ENCODE measurements at places on chromosomes 3 and 15. TPM values are rescaled to one million over a fixed set of nuclear protein-coding genes. Genes with fewer than 3 reads are reported as not detected.

The PPM1L gene
- total RNA-seq: 3.5 TPM

The FBXO40 gene
- total RNA-seq: not detected

The BLM gene
- total RNA-seq: 71.9 TPM

The PLSCR4 gene
- not detected for total RNA-seq

The RETNLB gene
- total RNA-seq: not detected

The EMC7 gene
- 39.5 TPM for total RNA-seq

The TMC3 gene
- not detected for total RNA-seq

The CDHR4 gene
- total RNA-seq: 0.32 TPM

The FILIP1L gene
- 0.09 TPM for total RNA-seq

The IL16 gene
- total RNA-seq: 25.9 TPM

The CCR8 gene
- total RNA-seq: 0.36 TPM

The C3orf70 gene
- 0.06 TPM for total RNA-seq

The TRIM42 gene
- total RNA-seq: not detected

DNA sequence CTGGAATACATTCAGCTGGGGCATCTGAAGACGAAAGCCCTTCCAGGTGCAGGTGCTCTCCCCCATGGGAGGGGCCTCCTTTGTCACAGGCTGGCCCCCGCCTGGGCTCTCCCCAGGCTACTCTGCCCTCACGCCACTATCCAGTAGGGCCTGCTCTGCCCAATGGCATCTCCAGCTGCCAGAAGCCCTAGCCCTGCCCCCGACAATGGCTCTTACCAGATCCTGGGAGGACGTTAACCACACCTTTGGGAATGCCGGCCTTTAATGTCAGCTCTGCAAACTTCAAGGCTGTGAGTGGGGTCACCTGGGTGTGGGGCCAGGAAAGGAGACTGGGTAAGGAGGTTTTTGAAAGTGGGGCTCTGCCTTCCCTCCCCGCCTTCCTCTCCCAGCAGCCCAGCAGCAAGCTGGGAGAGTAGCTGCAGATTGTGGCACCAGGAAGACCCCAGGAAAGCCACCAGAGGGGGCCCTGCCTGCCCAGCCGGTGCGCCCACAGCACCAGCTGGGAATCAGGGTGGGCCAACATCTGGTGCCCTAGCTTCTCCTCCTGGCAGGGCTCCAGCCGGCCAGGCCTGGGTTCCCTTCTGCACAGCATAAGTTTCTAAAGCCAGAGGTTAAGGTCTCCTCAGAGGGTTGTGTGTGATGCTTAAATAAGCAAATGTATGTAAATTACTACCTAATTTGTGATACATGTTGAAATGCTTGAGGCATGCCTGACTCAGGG is 40.4 kb upstream of the SLC41A3 start:
- no peak for DNase-seq

- no peak for DNase-seq
These were observed 43.7 kb upstream of the CD47 start for GRCh38 chr3:108134555-108134880.

DNA sequence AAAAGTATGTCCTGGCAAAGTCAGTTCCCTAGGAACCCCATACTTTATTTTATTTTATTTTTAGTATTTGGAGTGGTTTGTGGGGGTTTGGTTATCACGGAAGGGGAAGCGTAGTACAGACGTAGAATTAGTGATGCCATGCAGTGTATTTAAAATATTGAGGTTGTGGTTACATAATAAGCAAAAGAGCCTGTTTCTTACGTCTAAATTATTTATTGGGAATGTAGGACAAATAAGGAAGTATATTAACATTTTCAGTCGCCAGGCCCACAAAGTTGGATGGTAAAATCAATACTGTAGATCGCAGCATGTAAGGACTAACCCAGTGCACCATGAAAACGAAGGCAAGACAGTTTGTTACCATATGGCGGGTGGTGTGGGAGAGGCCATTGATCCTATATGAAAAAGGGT is 558 bp downstream of the DTWD1 start:
- no peak for DNase-seq

DNA sequence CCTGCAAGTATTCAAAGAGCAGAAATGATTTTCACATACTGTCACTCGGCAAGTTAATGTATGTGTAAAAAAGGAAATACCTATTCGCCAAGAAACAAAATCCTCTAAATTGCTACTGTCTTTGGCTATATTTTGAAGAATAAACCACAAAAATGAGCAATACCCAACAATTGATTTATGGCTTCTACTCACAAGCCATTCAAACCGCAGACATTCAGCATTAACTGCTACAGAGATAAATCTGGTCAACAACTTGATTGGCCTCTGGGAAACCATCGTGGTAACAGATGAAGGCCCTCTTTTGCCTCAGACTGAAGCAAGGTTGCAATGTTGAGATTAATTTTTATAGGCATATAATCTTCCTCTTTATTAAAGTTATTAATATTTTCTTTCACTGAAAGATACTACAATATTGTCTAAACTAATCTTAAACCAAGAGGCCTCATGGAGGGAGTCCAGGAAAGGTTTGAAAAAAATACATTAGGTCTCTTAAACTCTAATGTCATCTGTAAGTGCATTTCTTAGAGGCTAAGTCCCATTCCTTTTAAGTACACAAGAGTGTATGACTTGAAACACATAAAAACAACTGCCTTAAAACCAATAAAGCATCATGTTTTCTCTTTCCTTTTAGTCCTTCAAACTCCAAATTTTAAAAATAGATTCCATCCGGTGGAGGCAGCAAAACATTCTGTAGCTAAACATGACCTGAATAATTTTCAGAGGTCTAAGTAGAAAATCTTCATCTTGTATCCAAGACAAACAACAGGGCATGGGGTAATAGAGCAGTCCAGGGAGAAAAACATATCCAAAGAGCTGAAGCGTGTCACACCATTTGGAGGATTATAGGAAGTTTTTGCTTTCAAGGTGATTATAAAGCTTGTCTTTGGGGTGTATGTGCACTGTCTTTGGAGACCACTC is 162.4 kb upstream of the TGFBR2 start:
- DNase-seq: no peak

GRCh38 chr3:101351829-101352228 is 31.5 kb upstream of the IMPG2 start:
- no peak for DNase-seq

GRCh38 chr15:57146506-57147201 is 228.2 kb downstream of the TCF12 start:
- DNase-seq: no peak

DNA sequence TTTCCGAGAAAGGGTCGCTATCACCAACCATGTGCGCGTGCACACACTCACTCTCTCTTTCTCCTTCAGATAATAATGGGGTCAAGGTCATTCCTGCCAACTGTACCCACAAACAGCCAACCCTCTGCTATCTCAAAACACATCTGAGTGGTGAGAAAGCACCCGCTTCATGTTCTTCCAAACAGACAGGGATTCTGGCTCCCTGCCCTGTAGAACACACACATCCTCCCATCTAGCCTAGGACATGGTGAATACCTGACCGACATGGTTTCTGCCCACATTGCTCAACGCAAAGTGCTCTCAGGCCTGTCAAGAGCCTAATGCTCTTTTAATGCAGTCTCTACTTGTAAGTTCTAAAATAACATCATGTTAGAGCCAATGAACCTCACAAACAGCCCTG is 302.2 kb downstream of the FOXP1 start:
- DNase-seq: no peak

- DNase-seq: no peak
These were observed 77.7 kb downstream of the SLMAP start for GRCh38 chr3:57833763-57834162.

DNA sequence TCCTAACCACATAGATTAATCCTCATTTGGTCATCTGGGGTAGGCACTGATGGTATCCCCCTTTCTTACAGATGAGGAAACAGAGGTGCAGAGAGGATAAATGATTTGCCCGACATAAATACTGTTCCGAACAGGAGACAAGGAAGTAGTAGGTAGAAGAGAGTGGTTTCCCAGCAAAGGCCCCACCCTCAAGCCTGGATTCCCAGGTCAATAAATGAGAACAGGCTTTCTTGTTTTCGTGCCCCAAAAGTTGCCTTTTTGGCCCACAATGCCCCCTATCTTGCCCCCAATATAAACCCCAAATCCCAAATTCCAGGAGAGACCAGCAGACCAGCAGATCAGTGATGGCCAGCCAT is 125.5 kb upstream of the PRR20G start:
- DNase-seq: no peak

DNA sequence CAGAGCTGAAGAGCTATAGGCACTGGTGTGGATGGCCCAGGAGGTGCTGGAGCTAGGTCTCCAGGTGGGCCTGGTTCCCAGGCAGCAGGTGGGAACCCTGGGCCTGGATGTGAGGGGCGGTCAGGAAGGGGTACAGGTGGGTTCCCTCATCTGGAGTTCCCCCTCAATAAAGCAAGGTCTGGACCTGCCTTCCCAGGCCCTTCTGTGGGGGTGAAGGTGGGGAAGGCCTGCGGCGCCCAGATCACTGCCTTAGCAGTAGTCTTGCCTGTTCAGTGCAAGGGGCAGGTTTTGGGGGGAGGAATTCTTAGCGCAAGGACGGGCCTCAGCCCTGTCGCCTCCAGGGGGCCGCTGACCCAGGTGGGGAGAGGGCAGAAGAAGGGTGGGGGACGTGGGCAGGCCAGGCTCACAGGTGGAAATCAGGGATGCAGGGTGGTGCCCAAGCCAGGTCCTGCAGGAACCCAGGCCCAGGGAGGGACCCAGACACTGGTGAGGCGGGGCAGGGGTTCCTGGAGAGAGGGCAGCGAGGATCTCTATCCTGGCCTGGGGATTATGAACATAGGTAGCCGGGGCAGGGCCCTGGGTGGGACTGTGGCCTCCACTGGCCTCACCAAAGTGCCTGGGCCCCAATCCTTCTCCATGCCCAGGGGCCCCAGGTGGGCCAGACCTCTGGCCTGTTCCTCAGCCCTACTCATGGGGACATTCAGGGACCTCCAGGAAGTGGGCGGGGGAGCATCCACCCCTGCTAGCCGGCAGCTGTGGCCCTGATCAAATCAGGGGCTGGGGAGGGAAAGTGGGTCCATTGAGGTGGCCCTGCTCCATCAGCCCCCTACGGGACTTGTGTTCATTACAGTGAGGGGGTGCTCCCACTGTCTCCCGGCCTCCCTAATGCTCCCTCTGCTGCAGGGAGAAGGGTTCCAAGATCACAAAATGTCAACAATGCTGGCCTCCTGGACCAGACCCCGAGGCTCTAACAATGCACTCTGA is 25.3 kb downstream of the HDAC11 start:
- DNase-seq: no peak

GRCh38 chr3:125146626-125147490 is 65.7 kb downstream of the SLC12A8 start:
- DNase-seq: no peak

- DNase-seq: no peak
These were observed 34.6 kb downstream of the CRABP1 start for GRCh38 chr15:78374436-78375393.

GRCh38 chr3:78569804-78570203 is 1198.0 kb downstream of the ROBO1 start:
- no peak for DNase-seq

Data from activated naive CD4-positive, alpha-beta T cell treated with anti-CD3 and anti-CD28 coated beads, Interleukin-2, amount 50 U/mL, for 72 hours (primary cell).